Calu3 (cell line): ENCODE measurements at places on chromosomes 5 and 9. TPM values are rescaled to one million over a fixed set of nuclear protein-coding genes. Genes with fewer than 3 reads are reported as not detected.

The FABP6 gene
- total RNA-seq = 1.0 and 1.6 TPM in 2 replicates

The DMRT3 gene
- total RNA-seq = not detected in 2 replicates

The VAV2 gene
- total RNA-seq = 29.4 and 30.7 TPM in 2 replicates

GRCh38 chr5:179113945-179114641 lies 53.9 kb downstream of the ZNF354C start:
- no peak overlapping the region for H3K4me3 ChIP-seq
- no peaks in the 10 kb centered on the region for H3K27me3 ChIP-seq
- H3K36me3 ChIP-seq = no peaks in the 10 kb centered on the region
- DNase-seq = no peak
- H3K4me1 ChIP-seq = no peaks in the 10 kb centered on the region

GRCh38 chr9:93093127-93093876 lies 2.7 kb upstream of the CARD19 start:
- H3K27me3 ChIP-seq = no peaks in the 10 kb centered on the region
- peaks cover 47% of the 10 kb centered on the region for H3K4me1 ChIP-seq
- peak overlapping the region; percentile 41 for H3K27ac ChIP-seq
